ENCODE measurements at places on chromosomes 5 and 9.

DNA sequence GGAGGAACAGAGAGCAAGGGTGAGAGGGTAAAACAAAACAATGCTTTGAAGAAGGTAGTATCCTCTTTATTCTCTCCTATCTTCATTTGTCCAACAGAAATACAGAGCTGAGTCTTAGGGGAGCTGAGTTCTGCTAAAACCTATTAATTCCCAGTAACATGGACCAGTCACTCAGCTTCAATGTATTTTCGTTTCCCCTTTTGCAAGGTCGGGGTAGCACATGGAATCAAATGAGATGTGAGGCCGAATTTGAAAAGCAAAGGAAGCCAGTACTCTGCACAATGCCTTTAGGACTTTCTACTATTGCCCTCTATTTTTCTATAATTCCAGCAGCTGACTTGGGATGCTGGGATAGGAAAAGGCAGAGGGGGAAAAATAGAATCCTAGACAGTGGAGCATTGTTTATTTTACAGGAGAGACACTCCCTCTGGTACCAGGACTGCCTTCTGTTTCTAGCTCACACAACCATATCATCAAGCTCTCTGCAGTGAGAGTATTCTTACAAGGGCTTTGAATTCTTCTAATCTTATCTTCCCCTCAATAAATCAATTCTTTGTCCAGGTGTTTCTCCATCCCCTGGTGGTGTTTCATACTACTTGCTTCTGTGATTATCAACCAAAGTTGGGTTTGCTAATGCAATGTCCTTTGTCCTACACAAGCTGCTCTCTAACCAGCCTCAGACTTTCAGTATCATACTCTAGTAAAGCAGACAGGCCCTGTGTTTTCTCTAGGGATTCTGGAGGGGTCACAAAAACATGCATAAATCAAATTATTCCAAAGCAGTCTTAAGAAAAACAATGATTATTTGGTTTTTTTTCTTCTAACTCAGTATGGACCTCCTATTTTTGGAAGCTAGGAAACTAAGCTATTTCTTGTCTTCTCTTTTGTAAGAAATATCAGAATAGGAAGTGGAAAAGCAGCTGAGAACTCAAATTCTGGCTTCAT is 341.5 kb downstream of the OSTF1 start:
- DNase-seq: peak; percentile 47

GRCh38 chr5:157548513-157549282 is 26.9 kb downstream of the ADAM19 start:
- DNase-seq: no peak

DNA sequence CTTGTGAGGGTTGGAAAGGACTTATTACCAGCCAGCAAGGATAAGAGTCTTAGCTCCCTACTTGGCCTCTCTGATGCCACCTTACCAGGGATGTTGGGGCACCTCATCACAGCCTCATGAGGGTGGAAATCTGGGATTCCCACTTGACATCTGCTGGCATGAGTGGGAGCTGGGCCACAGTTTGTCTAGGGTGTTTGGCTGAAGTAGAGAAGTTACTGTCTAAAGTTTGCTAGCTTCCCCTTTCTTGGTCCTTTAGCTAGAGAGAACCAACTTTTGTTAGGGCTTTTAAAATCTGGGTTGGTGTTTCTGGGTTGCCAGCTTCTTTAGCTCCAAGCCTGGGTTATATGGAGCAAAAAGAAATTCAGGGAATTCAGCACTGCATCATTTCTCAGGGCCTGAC is 57.5 kb upstream of the GNA14 start:
- no peak for DNase-seq

DNA sequence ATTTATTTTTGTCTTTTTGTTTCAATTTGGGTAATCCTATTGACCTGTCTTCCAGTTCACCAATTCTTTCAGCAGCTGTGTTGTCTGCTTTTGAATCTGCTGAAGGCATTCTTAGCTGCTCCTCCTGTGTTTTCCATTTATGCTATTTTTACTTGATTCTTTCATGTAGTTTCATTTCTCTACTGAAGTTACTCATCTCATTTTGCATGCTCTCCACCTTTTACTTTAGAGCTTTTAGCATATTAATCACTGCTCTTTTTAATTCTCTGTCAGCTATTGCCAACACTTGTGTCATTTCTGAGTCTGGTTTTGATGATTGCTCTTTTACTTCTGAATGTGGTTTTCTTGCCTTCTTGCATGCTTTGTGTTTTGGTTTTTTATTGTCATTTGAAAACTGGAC is 496.0 kb upstream of the CLINT1 start:
- no peak for DNase-seq

DNA sequence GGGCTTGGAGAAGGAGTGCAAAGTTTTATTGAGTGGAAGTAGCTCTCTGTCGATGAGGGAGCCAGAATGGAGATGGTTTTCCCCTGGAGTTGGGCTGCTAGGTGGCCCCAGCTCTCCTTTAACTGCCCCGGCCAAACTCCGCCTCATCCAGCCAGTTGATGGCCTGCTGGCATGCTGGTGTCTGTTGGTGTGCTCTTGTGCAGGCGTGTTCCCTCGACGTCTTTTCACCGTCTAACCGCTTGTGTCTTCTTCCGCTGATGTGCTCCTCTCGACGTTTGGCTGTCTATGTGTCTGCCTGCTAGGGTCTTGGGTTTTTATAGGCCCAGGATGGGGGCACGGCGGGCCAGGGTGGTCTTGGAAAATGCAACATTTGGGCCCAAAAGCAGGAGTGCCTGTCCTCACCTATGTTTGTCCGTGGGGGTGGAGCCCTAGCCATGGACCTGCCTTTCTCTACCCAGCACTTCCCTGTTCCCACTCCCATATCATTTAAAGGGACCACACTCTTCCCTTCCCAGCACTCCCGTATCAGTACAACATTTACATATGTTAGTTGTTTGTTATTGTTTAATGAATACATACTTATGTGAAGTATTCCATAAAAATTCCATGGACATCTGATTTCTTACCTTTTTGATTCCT is 97.9 kb downstream of the CDC42SE2 start:
- DNase-seq: no peak

- DNase-seq: no peak
These were observed 141.7 kb downstream of the WDR70 start for GRCh38 chr5:37520811-37521210.

- DNase-seq: no peak
These were observed 23.0 kb downstream of the GLIS3 start for GRCh38 chr9:4276856-4277255.

GRCh38 chr9:122580360-122580759 is 2.8 kb downstream of the OR1L8 start:
- DNase-seq: no peak

- DNase-seq: no peak
These were observed 62.1 kb downstream of the TMOD1 start for GRCh38 chr9:97563458-97564135.

DNA sequence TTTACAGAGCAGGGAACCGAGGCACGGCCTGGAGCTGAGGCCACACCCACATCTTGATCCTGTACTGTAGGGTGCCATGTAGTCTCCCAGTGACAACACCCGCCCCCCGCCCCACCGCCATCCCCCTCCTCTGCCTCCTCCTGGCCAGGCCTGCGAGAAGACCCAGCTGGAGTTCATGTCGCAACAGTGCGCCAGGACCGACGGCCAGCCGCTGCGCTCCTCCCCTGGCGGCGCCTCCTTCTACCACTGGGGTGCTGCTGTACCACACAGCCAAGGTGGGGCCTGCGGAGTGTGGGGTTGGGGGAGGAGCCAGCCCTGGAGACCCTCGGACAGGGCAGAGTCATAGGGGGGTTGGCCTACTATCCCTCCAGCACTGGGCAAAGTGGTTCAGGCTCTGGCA is 14.5 kb downstream of the ADAMTS13 start:
- no peak for DNase-seq

DNA sequence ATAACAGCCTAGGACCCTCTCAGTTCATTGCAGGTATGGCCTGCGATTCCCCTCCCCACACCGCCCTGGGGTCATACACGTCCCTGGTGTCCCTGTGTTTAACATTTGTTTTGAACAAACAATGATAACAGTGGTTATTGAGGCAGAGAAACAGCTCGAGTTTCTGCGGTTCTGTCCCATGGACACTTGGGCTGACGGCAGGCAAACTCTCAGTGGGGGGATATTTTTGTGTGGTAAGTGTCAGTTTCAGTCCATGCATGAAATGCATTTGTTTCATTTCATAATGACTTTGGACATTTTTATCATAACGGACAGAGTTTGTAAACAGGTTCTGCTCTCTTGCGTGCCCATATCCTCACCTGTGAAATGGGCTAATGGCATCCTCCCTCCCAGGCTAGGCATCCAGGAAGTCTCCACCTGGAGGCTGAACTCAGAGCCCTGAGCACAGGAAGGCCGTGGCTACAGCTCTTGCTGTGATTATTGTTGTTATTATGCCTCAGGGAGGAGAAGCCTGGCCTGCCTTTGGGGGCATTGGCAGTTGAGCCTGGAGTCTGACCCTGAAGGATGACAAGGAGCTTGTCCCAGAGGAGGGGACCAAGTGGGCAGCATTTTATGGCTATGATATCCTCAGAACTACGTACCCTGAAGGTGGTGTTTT is 190.9 kb downstream of the GADD45G start:
- no peak for DNase-seq

- DNase-seq: no peak
These were observed 24.1 kb downstream of the ZNF462 start for GRCh38 chr9:106887066-106887465.

DNA sequence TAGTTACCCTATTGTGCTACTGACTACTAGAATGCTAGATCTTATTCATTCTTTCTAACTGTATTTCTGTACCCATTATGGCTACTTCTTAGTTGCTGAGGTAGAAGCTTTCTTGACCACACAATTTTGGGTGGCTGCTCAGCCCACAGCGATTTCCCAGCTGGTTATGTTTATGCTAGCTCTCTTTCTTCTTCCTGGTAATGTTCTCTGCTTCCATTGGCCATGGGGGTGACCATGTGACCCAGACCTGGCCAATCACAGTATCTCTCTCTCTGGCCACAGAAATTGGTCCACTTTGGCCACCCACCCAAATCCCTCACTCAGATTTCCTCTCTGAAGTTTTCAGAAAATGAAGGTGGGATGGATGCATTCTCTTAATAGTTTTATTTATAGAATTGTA is 427.9 kb upstream of the CLINT1 start:
- DNase-seq: no peak

- DNase-seq: no peak
These were observed 268.0 kb downstream of the ADAMTSL1 start for GRCh38 chr9:18741945-18742344.

DNA sequence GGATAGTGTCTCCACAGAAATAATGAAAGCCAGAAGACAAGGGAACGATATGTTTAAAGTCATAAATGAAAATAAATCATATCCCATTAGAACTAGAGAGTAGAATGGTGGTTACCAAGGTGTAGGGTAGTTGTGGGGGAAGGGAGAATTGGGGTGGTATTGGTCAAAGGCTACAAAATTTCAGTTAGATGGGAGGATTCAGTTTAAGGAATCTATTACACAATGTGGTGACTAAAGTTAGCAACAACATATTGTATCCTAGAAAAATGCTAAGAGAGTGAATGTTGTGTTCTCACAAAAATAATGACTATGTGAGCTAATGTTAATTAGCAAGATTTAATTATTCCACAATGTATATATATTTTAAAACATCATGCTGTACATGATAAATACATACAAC is 27.8 kb upstream of the LARP1 start:
- DNase-seq: no peak

DNA sequence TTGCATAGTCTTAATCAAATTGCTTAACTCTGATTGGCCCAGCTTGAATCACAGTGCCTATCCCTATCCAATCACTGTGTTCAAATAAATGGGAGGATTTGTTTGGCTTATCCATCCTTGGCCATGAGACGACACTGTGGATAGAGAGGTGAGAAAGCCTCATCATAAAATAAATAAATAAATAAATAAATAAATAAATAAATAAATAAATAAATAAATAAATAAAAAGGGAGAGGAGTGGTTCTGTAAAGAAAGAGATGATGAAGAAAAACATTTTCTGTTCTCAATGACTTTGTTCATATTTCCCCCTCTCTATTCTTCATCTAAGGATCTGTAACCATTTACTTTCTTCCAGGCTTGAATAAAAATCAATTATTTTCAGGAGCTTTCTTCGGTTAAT is 74.7 kb downstream of the PTPRD start:
- DNase-seq: no peak

- DNase-seq: peak; percentile 52
These were observed 69.8 kb downstream of the ICE1 start for GRCh38 chr5:5492087-5492933.
